Dermis microvascular lymphatic vessel endothelial cell (primary cell): ENCODE measurements at places on chromosomes 12 and 14.
A peak's percentile ranks its signal among the peaks of the same experiment; 100 is the strongest.

- no peak for DNase-seq
Measured at GRCh38 chr12:48866052-48866711, 512 bp upstream of the RND1 start.

GRCh38 chr12:109153821-109154441, 37.5 kb downstream of the ACACB start:
- DNase-seq, result no peak

DNA sequence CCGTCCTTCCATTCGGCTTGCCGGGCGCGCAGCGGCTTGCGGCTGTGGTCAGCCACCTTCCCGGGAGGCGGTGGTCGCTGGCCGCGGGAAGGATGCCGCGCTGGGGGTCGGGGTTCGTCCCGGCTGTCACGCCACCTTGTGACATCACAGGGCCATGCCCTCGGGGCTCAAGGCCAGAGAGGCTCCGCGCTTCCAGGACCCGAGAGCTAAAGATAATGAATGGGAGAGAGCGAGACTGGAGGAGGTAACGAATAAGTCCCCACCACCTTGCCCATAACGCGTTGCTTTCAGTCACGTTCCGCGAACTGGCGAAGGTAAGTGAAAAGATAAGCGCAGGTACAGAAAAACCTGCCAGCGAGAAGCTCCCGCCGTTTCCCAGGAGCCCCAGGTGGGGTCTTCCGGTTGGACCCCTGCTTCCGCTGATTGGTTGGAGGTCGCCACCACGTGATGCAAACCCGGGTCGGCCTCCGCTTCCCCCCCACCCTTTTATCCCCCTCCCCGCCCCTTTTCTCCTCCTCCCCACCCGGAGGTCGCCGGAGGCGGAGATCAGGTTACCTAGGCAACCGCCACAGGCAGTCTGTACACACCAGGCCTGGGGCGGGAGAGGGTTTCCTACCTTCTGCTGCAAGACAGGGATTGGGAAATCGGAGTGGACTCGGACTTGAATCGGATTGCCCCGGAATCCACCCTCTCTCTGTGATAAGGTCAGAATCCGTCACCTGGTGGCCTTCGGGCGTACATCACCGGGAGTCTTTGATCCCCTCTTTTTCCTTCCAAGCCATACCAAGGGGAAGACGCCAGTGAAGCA, at the start of gene LRRC9:
LRRC9 (plus strand) TSS at position 575 of the 808 bp plus-strand sequence.
- no peak for DNase-seq

GRCh38 chr12:6643569-6644256, 3.5 kb downstream of the ACRBP start:
- no peak for DNase-seq

GRCh38 chr12:50537538-50537919, 32.7 kb downstream of the DIP2B start:
- DNase-seq, result no peak

DNA sequence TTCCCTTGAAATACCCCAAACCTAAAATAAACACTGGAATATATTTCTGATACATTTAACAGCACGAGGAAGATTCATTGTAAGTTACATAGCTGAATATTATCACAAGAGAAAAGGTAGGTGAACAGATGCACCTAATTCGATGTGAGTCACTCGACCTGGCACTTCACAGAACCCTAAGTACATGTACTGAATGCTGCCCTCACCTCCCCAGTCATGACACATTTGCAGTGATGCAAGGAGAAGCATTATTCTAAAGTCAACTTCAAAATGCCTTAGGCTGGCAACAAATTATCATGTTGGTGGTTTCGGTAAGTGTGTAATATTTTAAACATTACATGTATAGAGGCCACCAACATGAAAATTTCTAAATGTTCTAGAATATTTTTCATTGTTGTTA, 35.2 kb upstream of the TMTC2 start:
- DNase-seq, result no peak

DNA sequence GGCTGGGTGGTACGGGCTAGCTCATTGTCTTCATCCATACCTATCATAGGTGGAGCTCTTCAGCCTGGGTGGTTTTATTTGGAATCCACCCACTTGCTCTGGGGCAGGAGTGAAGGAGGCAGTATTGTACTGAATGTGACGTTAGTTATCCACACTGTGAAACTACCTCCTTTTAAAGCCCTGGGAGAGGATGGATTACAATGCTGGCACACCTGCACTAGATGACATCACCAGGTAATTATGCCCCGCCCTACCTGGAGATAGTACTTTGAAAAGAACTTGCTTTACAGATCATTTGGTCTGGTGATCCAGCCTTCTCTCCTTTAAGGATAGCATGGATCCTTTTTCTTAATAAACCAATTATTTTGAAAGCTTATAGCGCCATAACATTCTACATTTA, 78.0 kb downstream of the B4GALNT3 start:
- DNase-seq, result no peak

DNA sequence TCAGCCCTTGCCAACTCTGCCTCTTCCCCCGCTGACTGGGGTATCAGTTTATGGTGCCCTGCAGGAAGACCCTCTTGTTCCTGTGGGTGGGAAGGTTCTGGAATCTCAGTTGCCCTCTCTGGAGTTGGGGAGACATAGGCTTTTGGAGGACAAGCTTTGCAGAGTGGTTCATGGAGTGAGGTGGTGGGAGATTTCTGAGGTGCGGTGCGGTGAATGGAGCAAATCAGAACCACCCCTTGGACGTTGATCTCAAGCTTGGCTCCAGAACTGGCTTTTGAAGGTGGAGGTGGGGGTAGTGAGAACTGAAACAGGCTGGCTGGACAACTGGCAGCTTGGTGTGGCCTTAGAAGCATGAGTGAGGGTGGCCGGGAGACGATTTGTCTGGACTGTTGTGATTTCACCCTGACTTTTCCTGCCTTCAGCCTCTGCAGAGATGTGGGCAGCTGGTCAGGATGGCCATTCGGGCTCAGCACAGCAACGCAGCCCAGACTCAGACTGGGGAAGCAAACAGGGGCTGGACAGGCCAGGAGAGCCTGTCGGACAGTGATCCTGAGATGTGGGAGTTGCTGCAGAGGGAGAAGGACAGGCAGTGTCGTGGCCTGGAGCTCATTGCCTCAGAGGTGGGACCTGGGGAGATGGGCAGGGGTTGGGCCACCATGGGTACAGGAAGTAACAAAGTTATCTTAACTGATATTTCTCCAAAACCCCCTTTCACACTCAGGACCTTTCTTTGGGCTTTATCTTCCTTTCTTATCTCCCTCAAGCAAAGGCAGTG, 1.1 kb downstream of the SHMT2 start:
- peak; percentile 17 for DNase-seq

GRCh38 chr12:133202493-133203343, 21.4 kb downstream of the ZNF268 start:
- no peak for DNase-seq

DNA sequence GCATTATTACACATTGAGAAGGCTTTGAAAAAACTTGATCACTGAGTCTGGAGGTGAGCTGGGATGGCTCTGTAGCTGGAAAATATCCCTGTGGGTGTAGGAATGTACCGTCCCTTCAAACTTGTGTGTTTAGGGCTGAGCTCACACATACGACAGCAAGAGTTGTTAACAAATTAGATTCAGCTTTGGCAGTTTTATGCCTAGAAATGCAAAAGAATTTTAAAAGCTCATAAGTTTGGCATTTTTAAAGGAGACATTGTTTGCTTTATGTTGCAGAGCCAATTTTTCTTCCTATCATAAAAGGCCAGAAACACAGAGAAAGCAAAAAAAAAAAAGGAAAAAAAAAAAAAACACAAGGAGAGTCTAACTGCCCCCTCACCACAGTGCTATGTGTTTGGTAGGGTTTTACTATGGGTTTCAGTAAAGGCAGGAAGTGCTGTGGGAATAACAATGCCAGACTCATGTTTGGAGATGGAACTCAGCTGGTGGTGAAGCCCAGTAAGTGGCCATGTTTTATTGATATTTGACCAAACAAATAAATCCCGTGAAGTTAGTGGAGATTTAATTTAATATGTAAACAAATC, 78.4 kb downstream of the DAD1 start:
- peak; percentile 33 for DNase-seq

GRCh38 chr14:87935081-87935828, 57.7 kb downstream of the GALC start:
- DNase-seq, result no peak

GRCh38 chr14:68784978-68785533, 7.8 kb downstream of the ZFP36L1 start:
- no peak for DNase-seq

GRCh38 chr14:64983439-64984310, 3.0 kb upstream of the FNTB start:
- DNase-seq, result peak; percentile 65

DNA sequence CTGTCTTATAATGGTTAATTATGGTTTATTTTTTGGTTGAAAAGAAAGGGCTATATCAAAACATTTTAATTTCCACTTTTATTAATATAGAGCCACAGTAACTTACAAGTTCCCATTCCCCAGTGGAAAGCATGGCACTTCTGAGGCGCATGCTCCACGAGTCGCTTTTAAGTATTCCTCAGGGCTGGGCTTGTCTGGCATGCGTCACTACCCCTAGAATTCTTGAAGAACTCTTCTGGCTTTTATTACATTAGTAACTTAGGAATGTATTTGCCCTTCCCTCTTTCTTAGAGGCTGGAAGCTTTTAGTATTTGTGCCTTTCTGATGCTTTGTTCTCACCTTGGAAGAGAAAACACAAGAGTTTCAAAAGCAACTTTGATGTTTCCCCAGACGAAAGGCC, 81.1 kb downstream of the ESR2 start:
- no peak for DNase-seq

DNA sequence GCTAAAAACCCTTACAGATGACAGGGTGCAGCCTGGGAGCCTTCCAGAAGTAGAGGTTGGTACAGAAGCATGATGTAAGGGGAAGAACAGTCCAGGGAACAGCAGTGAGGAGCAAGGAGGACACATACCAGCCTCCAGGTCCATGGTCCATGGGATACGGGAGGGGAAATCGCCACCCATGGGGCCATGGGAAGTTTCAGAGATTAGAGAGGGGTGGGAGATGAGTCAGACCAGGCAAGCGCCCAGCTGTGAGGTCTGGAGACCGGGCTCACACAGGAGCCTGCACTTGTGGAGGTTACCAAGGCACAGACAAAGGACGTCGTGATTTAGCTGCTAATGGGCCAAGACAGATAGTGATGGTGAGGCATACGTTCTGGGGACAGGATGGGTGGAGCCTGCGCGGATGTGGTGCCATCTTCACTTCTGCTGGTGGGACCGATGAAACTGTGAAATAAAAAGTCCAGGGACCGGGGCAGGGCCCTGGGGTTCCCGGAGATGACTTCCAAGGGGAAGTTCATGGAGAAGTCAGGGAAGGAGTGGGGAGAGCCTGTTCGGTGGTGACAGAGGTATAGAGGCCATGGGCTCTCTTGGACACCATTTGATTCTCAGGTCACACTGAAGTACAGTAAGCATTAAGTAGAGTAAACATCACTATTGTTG, 17.7 kb upstream of the LRP1-AS start:
- no peak for DNase-seq

GRCh38 chr12:12278899-12279298, 12.1 kb upstream of the LRP6 start:
- no peak for DNase-seq

DNA sequence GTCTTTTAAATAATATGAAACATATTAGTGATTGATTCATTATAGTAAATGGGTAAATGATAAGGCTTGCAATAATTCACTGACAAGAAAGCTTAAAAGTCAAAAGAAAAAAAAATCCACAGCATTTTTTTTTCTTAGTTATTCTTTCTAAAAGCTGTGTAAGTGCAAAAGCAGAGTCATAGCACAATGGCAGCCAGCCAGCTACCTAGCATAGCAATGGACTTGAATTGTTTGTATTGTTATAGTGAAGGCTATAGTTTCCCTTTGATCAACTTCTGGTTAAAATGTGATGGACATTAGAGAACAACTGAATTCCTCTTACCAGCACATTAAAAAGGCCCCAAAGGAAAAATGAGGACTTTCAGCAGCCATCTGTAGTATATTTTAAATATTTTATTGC, 232.1 kb downstream of the NAV3 start:
- peak; percentile 65 for DNase-seq

GRCh38 chr14:55454264-55455002, 14.0 kb upstream of the TBPL2 start:
- no peak for DNase-seq

GRCh38 chr14:28754209-28754985, 12.2 kb upstream of the FOXG1 start:
- peak; percentile 58 for DNase-seq

DNA sequence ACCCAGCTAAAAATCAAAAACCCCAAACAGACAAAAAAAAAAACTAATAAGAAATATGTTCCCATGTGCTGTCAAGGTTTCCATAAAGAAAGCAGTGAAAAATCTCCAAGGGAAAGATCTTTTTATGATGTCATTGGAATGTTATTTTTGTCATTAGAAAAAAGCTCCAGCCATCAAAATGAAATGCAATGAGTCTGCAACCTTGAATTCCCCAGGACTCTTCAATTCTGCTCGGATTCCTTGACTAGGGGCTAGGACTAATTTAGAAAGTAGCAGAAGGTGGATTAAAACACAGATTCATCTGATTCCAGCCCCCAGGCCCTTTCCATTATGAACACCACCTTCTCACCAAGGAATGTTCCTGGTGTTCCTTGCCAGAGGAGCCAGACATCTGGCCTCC, 6.0 kb upstream of the PCNX1 start:
- no peak for DNase-seq

- DNase-seq, result peak; percentile 77
Measured at GRCh38 chr14:101980700-101981099, 16.3 kb downstream of the DYNC1H1 start.

GRCh38 chr12:78156751-78157150, 326.1 kb downstream of the NAV3 start:
- no peak for DNase-seq

GRCh38 chr14:89241257-89241656, 175.8 kb downstream of the FOXN3 start:
- peak; percentile 12 for DNase-seq

DNA sequence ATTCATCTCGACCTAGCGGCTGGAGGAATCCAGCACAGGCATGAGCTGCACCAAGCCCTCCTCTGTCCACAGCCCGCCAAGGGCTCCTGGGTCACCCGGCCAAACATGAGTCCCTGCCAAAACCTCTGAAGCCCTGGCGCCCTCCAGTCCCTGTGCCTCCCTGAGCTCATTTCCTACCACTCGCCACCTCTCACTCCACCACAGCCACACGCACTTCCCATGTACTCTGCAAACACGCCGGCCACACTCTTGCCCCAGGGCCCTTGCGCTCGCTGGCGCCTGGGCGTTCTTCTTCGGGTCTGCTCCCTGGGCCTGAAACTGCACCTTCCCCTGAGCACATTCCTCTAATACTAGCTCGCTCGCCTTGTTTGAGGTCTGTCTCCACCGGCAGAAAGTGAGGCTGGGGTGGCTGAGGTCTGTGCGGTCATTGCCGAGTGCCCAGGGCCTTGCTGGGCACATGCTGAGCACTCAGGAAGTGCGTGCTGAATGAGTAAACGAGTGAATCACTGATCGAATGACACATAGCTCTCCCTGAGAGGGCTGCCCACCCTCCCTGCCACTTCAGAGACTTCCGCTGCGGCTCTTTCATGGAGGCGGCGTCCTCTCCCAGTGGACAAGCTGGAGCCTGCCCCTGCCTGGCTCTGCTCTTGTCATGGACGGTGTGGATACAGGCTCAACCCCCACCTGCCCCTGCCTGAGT, 33.7 kb upstream of the DLK1 start:
- DNase-seq, result peak; percentile 77
